ENCODE measurements at places on chromosomes 6 and 20. TPM values are rescaled to one million over a fixed set of nuclear protein-coding genes. Genes with fewer than 3 reads are reported as not detected.

- no peaks in the 10 kb centered on the region for H3K27me3 ChIP-seq
- no peaks in the 10 kb centered on the region for H3K4me1 ChIP-seq
- no peak overlapping the region for H3K27ac ChIP-seq
- H3K4me3 ChIP-seq: no peak overlapping the region
- no peaks in the 10 kb centered on the region for H3K36me3 ChIP-seq
- no peak for DNase-seq
These were observed 167.4 kb downstream of the EYA4 start for GRCh38 chr6:133408543-133408942.

Gene TCF19
- 63.8 TPM for total RNA-seq

Gene SMOC2
- total RNA-seq: not detected

DNA sequence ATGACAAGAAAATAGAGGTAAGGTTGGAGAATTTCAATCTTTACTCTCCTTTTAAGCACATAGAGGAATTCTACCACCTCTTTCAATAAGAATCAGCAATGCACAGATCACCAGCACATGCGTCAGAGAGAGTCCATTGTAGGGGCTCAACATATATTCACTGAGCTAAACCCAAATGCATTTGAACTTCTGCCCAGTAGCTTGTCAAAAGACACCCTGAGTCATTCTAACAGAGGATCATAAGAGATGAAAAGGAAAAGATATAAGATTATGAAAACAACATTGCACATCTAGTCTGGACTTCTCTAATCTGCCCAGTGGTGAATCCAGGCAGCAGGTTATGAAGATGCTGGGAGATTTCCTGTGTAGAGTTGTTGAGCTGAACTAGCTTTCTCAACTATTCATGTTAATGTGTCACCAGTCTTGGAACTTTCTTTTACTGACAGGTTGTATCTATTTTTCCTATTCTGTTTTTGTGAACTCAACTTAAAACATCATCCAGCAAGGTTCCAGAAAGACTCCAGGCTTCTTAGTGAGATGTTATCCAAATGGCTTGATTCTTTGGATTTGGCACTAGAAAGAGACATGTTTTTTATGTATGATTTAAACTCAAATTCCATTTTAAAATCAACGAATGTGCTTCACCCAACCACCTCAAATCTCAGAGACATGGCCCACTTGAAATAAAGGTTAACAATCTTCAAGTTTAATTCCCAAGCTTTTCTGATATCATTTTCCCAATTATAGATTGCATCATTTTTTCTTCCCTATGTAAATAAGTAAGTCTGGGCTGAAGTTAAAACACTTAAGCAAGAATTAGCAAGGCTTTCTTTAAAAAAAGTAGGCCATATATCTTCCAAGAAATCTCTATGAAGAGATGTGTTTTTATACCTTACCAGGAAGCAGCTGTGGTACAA is 89.3 kb downstream of the TSHZ2 start:
- no peak for DNase-seq
- peaks cover 7% of the 10 kb centered on the region for H3K36me3 ChIP-seq
- H3K27me3 ChIP-seq: no peaks in the 10 kb centered on the region
- H3K4me1 ChIP-seq: peaks cover 33% of the 10 kb centered on the region

- no peaks in the 10 kb centered on the region for H3K4me1 ChIP-seq
- DNase-seq: no peak
- H3K27me3 ChIP-seq: no peaks in the 10 kb centered on the region
- H3K36me3 ChIP-seq: no peaks in the 10 kb centered on the region
- H3K4me3 ChIP-seq: no peak overlapping the region
These were observed 149.5 kb downstream of the TMEM242 start for GRCh38 chr6:157173776-157174175.

DNA sequence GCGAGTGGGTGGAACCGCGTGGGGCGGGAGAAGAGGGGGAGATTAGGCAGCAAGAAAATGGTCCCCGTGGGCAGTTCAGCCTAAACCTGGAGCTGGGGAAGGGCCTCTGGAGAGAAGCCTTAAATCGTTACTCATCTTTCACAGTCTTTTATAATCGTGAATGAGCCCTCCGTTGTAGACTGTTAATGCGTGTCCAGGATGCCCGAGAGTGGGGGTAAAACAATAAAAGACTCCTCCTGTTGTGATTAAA is 11.0 kb upstream of the ELOVL5 start:
- no peaks in the 10 kb centered on the region for H3K36me3 ChIP-seq
- H3K4me3 ChIP-seq: peak overlapping the region; percentile 96
- peak overlapping the region; percentile 91 for H3K27ac ChIP-seq
- no peak for DNase-seq
- H3K27me3 ChIP-seq: no peaks in the 10 kb centered on the region
- peaks cover 40% of the 10 kb centered on the region for H3K4me1 ChIP-seq

All from activated T-cell treated with anti-CD3 and anti-CD28 coated beads, Interleukin-2, amount 50 U/mL, for 72 hours (primary cell).